Placental pericyte (primary cell): ENCODE measurements at places on chromosomes 5 and 9. TPM values are rescaled to one million over a fixed set of nuclear protein-coding genes. Genes with fewer than 3 reads are reported as not detected.

The AIF1L gene
- 0.14 and 0.22 TPM in 2 replicates for total RNA-seq

The PSMB7 gene
- 190 and 204 TPM in 2 replicates for total RNA-seq

The DNM1 gene
- total RNA-seq: 17.1 and 47.0 TPM in 2 replicates

The IL6ST gene
- 666 and 1,184 TPM in 2 replicates for total RNA-seq

The PCDHAC1 gene
- total RNA-seq: under 0.01 TPM in 1 of 2 replicates, not detected in the other

The CHSY3 gene
- 8.3 and 15.6 TPM in 2 replicates for total RNA-seq

The ARHGEF28 gene
- total RNA-seq: 14.7 and 39.2 TPM in 2 replicates

The NR3C1 gene
- 76.4 and 99.5 TPM in 2 replicates for total RNA-seq

The SLIT3 gene
- total RNA-seq: 0.29 and 0.66 TPM in 2 replicates

The SHISAL2B gene
- not detected in 2 replicates for total RNA-seq

The RGS7BP gene
- total RNA-seq: not detected in 2 replicates

The SLC6A7 gene
- total RNA-seq: under 0.01 TPM in 1 of 2 replicates, not detected in the other

The DIPK1B gene
- 0.14 and 0.44 TPM in 2 replicates for total RNA-seq

The TRPM6 gene
- total RNA-seq: under 0.01 TPM in 2 replicates

The FOXD4 gene
- total RNA-seq: 0.14 and 0.22 TPM in 2 replicates

The C5orf24 gene
- total RNA-seq: 33.3 and 69.0 TPM in 2 replicates

The TICAM2 gene
- total RNA-seq: 1.1 and 9.7 TPM in 2 replicates

The NINJ1 gene
- 42.4 and 72.4 TPM in 2 replicates for total RNA-seq

The CHMP5 gene
- 61.8 and 111 TPM in 2 replicates for total RNA-seq

The MCTP1 gene
- 19.8 and 24.7 TPM in 2 replicates for total RNA-seq

The SERINC5 gene
- 10.5 and 15.7 TPM in 2 replicates for total RNA-seq

The IL13 gene
- not detected in 2 replicates for total RNA-seq
